Esophagus mucosa (tissue), 1 donor: ENCODE measurements at places on chromosomes 6 and 20. TPM values are rescaled to one million over a fixed set of nuclear protein-coding genes. Genes with fewer than 3 reads are reported as not detected.

- ATAC-seq, result no peak
These were observed 790.9 kb downstream of the TFAP2A start for GRCh38 chr6:9623985-9624384.

GRCh38 chr6:122677406-122677805 lies 67.2 kb downstream of the PKIB start:
- ATAC-seq, result no peak

DNA sequence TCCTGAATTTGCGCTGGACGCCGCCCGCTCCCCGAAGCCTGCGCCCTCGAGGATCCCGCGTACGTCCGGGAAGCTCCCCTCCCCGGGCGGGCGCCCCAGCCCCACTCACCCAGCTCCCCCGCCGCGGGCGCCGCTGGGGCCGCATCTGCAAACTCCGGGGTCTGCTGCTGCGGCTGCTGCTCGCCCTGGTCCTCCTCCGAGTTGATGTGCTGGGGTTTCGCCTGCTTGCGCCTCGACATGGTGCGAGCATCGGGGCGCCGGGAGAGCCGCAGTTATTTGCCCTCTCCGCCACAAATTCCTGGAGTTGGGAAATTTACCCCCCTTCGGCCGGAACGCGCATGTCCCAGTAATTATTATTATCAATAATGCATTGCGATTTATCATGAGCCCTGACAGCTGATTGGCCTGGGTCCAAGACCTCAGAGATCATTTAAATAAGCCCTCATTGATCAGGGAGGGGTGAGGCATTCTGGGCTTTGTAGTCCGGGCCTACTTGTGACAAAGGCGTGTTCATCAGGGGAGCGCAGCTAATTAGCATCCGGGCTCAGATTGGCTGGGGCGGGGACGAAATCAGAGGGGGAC lies at the start of gene SALL4:
Gene SALL4 (minus strand): TSS at position 352 of the 582 bp plus-strand sequence. CDS start 113 bp downstream, at position 239.
- no peak for ATAC-seq

DNA sequence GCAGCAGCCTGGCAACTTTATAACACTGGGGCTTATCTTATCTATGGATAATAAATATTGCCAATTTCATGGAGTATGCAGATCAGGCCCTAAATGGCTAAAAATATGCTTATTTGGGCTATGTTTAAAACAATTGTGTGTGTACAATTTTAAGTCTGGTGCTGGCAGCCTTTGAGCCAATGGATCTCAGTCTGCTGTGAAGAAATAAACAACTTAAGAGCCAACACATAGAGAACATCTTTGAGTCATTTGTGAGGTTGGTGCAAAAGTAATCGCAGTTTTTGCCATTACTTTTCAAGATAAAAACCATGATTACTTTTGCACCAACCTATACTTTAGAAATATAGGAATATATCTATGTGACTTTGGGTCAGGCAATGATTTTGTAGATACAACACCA lies 129.1 kb upstream of the CARMIL1 start:
- ATAC-seq, result no peak

DNA sequence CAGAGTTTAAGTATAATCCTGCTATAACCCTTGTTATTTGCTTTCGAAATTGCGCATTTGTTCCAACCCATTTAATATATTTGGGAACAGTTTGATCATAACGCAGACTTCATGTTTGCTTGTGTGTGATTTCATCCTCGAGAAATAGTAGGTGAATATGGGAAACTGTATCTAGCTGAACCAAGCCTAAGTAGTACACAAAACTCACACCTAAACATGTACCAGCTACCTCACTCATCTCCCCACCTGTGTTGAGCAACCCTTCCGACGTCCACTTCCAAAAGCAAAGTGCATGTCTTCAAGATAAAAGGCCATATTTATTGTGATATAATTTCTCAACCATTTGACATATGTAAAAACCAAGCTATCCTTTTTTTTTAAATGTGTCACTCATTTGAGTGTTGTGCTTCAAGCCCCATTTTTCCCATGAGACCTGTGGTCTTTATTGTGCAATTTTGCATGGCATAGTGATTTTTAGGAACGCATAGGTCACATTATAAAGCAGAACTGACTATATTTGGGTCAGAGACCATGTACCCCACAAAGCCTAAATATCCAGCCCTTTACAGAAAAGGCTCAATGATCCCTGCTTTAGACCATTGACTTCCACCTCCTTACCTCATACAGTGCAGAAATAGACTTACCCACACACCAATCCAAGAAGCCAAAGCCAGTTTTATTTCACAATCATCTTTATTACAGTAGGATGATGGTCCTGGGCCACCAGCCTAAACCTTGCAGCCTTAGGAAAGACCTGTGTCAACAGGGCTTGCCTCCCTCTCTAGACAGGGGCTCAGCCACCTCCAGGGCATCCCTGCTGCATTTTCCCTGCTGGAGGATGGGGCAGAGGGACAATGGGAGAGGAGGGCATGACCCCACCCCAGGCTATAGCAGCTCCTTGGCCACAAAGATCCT lies 7.1 kb downstream of the CCND3 start:
- no peak for ATAC-seq

GRCh38 chr20:19524691-19525090 lies 233.4 kb upstream of the RIN2 start:
- no peak for ATAC-seq

DNA sequence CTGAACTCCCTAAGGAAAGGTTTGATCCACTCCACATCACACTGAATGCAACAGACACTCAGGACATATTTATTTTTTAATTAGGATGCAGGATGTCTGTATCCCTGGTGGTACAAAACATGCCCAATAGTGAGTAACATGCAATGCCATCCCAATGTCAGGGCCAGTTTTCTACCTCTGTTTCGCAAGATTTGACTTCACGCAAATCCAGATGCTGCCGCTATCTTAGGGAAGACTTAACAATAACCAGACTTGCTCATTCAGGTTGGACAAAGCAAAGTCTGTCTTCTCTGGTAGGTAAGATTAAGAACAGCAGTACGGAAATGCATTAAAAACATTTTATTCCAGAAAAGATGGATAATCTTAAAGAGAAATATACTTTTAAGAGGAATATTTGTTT lies 103.1 kb downstream of the TASP1 start:
- no peak for ATAC-seq

DNA sequence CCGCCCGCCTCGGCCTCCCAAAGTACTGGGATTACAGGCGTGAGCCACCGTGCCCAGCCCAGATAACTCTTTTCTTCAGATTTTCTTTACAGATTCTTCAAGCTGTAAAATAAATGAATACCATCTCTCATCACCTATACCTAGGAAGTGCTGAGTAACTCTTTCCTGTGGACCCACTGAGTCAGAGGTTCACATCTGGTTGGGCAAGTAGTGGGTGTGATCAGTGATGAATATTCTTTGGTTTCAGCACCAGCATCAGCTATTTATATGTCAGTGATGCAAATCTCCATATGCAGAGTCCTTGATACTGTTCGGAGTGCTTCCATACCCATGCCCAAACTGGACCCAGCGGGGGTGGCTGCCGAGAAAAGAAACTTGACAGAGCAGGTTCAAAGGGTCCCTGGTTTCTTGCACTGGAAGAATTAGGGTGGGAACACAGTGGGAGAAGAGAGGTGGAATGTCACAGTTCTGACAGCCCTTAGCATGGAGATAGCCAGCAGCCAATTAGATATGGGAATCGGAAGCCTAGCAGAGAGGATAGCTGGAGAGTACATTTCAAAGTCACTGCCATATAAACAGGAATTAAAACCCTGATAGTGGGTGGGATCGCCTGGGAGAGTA lies 64.9 kb upstream of the DDR1 start:
- ATAC-seq, result peak; percentile 88

- ATAC-seq, result no peak
These were observed 10.4 kb downstream of the ABCC10 start for GRCh38 chr6:43437700-43438099.

- no peak for ATAC-seq
These were observed 704.2 kb upstream of the CITED2 start for GRCh38 chr6:140078561-140079125.

DNA sequence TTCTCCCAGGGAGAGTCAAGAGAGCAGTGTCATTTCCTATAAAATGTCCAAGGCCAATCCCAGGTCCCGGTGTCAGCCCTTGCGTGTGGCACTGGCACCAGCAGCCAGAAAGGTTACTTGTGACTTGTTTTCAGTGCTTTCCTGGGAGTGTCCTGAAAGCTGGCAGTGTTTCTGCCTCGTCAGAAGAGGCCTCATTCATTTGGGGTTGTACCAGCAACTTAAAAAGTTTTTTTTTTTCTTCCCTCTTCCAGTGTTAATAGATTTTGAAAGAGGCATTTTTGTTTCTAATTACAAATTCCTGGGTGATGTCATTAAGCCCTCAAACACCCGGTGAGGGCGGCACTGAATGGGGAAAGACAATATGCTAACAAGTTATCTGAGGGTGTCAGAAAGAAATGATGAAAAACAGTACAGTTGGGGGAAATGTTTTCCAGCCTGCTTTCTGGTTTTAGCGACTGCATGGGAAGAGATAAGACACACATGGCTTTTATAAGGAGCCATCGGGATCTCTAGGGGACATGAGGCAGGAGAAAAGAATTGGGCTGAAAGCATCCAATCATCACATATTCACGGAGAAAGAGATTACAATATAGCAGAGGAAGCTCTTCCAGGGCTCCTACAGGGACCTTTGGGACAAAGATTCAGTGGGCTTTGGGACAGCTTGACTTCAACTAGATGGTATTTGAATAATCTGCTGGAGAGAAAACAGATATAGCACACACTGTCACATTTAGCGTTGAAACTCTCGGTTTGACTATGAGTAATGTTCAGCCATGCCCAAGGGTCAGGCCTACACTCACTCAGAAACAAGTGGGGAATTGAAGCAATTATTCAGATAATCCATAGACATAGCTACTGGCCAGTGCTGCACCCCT lies 153.0 kb downstream of the BCAS1 start:
- peak; percentile 56 for ATAC-seq

Gene BANF2
- not detected for total RNA-seq

Gene KIF25
- not detected for total RNA-seq

GRCh38 chr20:62214067-62214466 lies 6.0 kb downstream of the HRH3 start:
- ATAC-seq, result no peak

Gene SDC4
- total RNA-seq, result 99.1 TPM

- no peak for ATAC-seq
These were observed 36.7 kb downstream of the EBF4 start for GRCh38 chr20:2729251-2729713.

- no peak for ATAC-seq
These were observed 230.2 kb upstream of the PLN start for GRCh38 chr6:118317581-118318563.

GRCh38 chr6:10763006-10763405 lies 15.4 kb downstream of the TMEM14B start:
- no peak for ATAC-seq

Gene TBX18
- total RNA-seq, result 1.6 TPM

GRCh38 chr20:5216663-5217062 lies 89.9 kb downstream of the CDS2 start:
- ATAC-seq, result no peak

- no peak for ATAC-seq
These were observed 8.4 kb downstream of the PRSS16 start for GRCh38 chr6:27255866-27256265.

DNA sequence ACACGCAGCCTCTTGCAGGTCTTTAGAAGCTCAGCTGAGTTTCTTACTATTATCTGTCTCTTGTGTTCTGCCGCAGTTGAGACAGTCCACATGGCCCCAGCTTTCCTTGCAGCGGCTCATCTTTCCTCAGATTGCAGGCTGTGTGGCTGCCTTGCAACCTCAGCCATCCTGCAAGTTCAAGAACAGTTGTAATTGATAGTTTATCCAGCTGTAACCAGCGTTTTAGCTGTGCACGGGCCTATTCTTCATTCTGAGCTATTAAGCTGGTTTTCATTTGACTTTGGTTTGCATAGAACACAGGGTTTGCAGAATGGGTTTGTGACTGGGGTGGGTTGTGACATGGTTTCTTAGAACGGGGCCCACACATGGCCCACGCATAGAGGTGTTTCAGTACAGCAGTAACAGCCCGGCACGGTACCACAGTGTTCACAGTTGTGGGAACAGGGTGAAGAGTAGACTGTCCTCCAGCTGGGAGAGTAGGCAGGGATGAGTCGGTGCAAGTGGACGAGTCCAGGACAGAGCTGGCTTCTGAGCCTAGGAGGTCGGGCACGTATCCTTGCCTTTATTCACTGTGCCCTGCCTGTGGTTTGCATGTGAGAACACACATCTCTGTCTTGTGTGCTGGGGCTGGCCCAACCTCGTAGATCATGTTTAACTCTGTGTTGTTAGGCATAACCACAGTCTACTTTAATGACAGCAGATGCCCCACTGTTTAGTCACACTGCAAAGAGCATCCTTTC lies 89.2 kb downstream of the RPP40 start:
- ATAC-seq, result peak; percentile 56

- ATAC-seq, result no peak
These were observed 172.7 kb downstream of the TTLL2 start for GRCh38 chr6:167497428-167498056.

- ATAC-seq, result no peak
These were observed 52.8 kb downstream of the SNRNP48 start for GRCh38 chr6:7642791-7643190.

Gene MYT1
- total RNA-seq, result not detected

- ATAC-seq, result peak; percentile 40
These were observed 181.4 kb downstream of the GMPR start for GRCh38 chr6:16419636-16420336.

DNA sequence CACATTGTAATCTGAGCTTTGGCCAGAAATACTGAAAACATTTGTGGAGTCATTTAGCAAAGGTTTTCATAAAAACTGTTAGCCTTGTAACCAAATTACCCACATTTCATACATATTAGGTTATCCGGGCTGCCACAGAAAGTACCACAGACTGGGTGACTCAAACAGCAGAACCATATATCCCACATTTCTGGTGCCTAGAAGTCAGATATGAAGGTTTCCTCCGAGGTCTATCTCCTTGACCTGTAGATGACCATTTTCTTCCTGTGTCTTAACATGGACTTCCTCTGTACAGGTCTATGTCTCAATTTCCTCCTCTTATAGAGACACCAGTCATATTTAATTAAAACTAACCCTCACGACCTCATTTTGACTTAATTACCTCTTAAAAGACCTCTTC lies 49.5 kb upstream of the SMIM28 start:
- no peak for ATAC-seq

Gene CTAGE9
- total RNA-seq, result not detected

- no peak for ATAC-seq
These were observed 40.0 kb downstream of the REPS1 start for GRCh38 chr6:138948004-138948403.

DNA sequence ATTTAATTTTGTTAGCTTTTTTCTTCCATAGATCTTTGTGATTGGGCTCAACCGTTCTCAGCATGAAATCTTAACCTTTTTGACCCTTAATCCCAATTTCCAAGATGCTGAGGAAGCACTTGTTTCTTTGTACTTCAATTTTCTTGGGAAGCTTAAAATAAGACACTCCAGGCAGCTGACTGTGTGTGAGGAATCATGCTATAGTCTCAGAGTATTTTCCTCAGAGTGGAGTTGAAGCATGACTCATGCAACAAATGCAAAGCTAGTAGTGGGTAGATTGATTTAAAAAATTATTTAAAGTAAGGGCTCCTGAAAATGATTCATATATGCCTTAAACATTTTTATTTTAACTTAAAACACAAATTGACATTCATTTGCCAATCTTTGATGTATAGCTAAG lies 168.7 kb downstream of the BTBD3 start:
- ATAC-seq, result no peak

Gene RIPOR2
- 2.1 TPM for total RNA-seq

Gene PRICKLE4
- 2.2 TPM for total RNA-seq
